ENCODE measurements at places on chromosomes 13 and 19.

GRCh38 chr13:21674490-21675009 lies 3.7 kb downstream of the FGF9 start:
- DNase-seq, result no peak

GRCh38 chr13:101739382-101740178 lies 287.1 kb downstream of the ITGBL1 start:
- DNase-seq, result no peak

GRCh38 chr19:1313695-1314613 lies 28.3 kb downstream of the EFNA2 start:
- DNase-seq, result no peak

DNA sequence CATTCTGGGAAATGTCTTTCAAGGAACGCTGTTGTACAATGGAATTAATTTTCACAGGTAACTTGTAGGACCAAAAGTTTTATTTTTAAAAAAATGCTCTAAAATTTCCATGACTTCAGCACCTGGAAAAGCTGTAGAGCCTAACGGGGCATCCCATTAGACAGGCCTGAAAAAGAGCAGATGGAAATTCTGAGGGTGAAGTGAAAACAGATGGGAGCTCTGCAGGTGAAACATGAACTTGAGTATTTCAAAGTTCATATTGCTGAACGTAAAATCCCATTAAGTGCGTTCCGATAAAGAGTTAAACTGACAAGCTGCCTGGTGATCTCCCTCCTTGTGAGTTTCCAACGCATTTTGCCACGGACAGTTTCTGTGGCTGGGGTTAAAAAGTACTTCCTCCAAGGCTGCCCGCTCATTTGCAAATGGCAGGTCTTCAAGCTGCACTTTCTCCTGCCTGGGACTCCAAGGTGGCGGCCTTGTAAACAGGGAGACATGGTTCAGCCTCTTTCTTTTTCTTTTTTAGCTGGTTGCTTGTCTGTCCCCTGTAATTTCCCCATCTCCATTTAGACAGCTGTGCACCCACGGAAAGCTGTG lies 450.4 kb downstream of the FGF9 start:
- DNase-seq, result no peak

DNA sequence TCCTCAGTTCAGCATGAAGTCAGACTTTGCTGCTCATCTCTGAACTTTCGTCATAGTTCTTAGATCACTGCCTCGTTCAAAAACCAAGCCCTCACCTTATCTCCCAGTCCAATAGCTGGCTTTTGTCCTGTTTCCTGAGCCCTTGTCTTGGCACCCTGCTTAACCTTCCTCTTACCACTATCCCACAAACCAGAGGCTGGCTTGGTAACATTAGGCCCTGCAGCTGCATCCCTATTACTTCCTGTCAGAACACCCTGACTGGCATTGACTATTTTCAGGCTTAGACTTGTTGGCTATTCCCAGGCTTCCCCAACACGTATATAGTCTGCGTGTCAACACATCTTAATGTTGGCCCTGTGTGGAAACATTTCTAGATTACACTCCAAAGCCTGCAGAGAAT lies 172.4 kb downstream of the VWA8 start:
- no peak for DNase-seq

DNA sequence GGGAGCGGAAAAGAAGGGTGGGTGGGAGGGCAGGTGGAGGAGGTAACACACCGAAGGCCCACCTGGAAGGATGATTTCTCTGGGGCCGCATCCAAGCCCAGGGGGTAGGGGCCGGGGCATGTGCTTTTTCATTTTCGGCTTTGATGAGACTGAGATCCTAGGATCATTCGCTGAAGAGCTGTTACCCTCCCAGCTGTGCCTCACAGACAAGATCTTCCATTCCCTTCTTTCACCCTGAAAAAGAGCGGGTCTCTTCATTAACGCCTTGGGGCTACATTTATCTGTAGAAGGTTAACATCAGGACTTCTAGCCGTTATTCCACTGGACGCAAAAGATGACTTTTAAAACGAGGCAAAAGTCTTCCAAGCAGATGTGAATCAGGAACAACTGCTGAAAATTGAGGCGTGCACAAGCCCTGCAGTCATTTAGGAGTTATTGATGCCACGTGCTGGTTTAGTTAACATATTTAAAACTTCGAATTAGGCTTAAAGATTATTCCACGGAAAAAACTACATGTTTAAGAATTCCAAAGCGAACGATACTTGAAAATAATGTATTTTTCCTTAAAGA lies 1.1 kb downstream of the LMO7 start:
- DNase-seq, result no peak

DNA sequence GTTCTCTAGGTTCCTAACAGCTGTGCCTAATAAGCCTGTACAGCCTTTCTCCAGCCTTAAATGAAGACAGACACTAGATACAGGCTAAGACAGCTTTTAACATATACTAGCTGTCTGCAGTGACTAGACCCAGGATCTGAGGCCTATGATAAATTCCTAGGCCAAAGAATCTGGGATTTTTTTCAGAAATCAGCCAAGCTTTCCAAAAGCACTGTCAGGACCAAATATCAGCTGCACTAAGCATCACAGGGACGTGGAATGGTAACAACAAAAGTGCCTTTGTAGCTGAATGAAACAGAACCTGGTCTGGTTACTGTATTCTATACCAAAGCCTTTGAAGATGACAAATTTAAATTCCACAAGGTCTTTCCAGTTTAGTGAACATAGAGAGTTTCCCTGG lies 77.9 kb upstream of the DOCK9 start:
- DNase-seq, result no peak

GRCh38 chr13:91348906-91349435 lies 1.5 kb downstream of the MIR17HG start:
- DNase-seq, result peak; percentile 87

DNA sequence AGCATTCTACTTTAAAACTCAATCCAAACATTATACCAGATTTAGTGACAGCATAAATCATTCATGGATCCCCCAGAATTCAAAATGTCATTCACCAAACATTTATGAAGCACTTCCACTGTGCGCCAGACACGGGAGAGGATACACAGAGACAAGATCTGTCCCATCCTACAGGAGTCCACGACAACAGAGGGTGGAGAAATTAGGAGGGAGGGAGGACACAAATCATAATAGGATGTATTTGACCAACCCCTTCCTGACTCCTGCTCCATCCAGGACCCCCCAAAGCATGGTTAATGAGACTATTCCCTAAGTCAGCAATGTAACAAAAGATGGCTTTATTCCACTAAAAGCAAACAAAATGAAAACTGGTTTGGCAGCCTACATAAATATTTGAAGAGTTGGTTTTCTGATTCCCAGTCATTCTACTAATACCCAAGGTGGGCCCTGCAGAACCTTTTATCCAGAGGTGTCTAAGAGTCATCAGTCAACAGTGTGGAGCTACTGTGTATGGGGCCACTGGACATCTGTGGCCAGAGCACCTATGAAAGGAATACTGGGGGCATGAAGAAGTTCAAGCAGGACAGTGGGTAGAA lies 62.8 kb upstream of the DOCK9 start:
- DNase-seq, result no peak

DNA sequence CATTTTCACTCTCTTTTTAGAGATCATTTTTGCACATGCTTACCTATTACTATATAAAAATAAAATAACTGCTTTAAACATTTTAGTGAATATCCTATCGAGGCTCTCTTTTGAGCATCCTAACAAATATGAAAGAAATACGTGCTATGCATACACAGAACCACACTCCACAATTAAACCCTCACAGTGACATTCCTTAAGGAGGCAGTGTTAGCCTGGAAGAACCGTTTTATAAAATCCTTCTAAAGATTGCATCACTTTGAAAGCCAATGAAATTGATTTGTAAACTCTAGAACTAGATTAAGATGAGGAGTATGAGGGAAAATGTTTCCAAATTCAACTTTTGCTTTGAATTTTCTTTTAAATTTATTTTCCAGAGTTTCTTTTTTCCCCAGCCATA lies 11.1 kb upstream of the ENOX1 start:
- no peak for DNase-seq

GRCh38 chr13:95541308-95541707 lies 11.2 kb upstream of the CLDN10 start:
- DNase-seq, result no peak

GRCh38 chr19:22605275-22606211 lies 28.6 kb upstream of the ZNF492 start:
- DNase-seq, result no peak

- peak; percentile 58 for DNase-seq
These were observed at the start of gene RAB20 for GRCh38 chr13:110561344-110562035. TSS of gene RAB20 (minus strand) at chr13:110561722. CDS start at chr13:110561519, 203 bp downstream.

DNA sequence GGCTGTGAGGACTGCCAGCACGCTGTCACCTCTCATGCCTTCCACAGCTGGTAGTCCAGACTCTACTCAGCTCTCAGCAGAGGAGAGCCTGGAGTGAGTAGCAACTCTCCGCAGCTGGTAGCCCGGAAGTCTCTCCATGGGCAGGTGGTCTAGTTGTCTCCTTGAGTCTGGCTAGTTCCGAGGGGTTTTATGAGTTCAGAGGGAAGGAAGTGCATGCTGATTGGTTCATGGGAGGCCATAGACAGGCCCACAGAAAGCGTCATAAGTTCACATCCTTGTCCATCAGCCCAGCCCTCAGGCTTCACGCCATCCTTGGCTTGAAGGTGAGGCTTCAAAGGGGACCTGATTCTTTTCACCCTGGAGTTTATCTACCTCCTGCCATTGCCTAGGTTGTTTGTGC lies 2662.4 kb upstream of the PCDH20 start:
- no peak for DNase-seq

DNA sequence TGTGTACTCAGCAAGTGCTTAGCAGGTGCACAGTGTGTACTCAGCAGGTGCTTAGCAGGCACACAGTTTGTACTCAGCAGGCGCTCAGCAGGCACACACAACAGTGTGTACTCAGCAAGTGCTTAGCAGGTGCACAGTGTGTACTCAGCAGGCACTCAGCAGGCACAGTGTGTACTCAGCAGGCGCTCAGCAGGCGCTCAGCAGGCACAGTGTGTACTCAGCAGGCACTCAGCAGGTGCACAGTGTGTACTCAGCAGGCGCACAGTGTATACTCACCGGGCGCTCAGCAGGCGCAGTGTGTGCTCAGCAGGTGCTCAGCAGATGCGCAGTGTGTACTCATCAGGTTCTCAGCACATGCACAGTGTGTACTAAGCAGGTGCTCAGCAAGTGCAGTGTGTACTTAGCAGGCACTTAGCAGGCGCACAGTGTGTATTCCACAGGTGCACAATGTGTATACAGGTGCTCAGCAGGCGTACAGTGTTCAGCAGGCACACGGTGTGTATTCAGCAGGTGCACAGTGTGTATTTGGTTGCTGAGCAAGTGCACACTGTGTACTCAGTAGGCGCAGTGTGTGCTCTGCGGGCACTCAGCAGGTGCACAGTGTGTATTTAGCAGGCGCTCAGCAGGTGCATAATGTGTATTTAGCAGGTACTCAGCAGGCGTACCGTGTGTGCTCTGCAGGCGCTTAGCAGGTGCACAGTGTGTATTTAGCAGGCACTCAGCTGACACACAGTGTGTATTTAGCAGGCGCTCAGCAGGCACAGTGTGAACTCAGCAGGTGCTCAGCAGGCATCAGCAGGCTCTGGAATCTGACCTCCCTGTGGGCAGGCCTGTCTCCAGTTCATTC lies 15.1 kb downstream of the CRTC1 start:
- DNase-seq, result no peak

DNA sequence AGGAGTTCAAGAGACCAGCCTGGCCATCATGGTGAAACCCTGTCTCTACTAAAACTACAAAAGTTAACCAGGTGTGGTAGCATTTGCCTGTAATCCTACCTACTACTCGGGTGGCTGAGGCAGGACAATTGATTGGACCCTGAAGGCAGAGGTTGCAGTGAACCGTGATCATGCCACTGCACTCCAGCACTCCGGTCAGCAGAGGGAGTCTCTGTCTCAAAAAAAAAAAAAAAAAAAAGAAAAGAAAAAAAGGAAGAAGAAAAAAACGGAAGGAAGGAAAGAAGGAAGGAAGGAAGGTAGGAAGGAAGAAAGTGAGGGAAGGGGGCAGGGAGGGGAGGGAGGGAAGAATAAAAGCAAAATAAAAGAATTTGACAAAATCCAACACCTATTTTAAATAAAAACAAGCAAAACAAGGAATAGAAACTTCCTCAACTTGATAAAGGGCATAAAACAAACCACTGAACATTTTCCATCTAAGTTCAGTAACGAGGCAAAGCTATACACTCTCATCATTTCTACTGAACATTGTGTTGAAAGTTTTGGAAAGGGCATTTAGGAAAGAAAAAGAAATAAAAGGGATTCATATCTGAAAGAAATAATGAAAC lies 411.6 kb upstream of the SLITRK5 start:
- DNase-seq, result no peak

DNA sequence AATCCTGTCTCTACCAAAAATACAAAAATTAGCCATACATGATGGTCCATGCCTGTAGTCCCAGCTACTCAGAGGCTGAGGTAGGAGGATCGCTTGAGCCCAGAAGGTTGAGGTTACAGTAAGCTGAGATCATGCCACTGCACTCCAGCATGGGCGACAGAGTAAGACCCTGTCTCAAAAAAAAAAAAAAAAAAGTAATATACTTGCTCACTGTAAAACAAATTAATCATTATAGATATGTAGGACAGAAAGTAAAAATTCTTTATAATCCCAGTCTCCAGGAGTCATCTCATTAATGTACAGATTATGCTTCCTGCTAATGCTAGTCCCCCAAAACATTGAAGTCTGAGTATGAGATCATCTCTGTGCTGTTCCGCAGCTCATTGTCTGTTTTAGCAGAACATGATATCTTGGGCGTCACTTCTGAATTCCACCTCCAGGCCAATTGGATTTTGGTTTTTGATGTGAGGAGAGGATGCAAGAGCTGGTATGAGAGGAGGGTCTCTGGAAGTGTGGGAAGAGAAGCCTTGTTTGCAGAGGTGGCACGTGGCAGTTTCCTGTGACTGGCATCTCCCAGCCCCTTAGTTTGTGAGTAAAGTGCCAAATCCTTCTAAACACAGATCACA lies 75.4 kb upstream of the NPAS1 start:
- DNase-seq, result no peak

- no peak for DNase-seq
These were observed 82.2 kb downstream of the SLAIN1 start for GRCh38 chr13:77779552-77780272.

All from activated CD4-positive, alpha-beta T cell treated with anti-CD3 and anti-CD28 coated beads for 4 hours (primary cell).